Erythroblast (primary cell): ENCODE measurements at places on chromosomes 2 and 18.

GRCh38 chr2:8265476-8266226 lies 416.2 kb upstream of the ID2 start:
- DNase-seq, result no peak

DNA sequence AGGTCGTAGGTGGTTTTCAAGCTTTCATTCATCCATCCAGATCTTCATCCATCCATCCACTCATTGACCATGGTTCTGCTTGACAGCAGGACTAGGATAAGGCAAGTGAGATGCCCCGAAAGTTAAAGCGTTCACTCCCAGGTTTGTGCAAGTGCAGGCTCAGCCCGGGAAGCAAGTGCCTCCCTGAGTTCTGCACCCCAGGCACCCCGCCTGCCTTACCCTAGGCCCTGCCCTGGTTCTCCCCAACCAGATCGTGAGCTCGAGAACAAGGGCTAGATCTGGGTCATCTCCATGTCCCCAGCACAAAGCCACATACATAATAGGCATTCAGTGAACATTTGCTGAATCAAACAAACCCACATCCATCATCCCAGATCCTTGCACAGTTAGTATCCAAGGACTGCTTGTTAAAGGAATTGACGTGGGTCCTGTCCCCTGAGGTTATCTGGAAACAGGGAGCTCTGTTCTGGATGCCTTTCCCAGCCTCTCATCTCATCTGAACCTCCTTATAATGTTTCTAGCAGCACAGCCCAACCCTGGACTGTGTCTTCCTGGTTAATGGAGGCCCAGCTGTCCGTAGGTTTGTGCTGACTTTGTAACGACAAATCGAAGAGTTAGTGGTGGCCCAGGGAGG lies 116.1 kb upstream of the GPC1 start:
- no peak for DNase-seq

- DNase-seq, result peak; percentile 98
Measured at GRCh38 chr2:677056-677958, at the start of gene TMEM18. TMEM18 (minus strand) TSS chr2:677406; CDS start chr2:677345, 61 bp downstream.

DNA sequence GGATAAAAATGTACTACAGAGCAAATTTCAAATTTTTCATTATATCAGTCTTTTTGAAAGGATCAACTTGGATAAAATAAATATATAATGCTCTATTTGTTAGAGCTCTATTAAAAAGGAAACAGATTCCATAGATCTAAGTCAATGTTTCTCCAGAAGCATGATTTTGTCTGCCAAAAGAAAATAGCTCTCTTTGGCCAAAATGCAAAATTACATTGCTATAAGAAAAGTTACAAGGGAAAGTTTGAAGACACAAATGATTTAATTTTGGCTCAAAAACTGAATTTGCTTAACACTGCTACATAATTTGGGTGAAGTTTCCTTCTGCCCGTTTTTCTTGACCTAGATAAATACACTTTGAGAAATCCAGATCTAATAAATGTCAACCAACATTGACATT lies 15.7 kb downstream of the C2orf69 start:
- DNase-seq, result no peak

- no peak for DNase-seq
Measured at GRCh38 chr2:98592565-98592964, 15.7 kb downstream of the COA5 start.

DNA sequence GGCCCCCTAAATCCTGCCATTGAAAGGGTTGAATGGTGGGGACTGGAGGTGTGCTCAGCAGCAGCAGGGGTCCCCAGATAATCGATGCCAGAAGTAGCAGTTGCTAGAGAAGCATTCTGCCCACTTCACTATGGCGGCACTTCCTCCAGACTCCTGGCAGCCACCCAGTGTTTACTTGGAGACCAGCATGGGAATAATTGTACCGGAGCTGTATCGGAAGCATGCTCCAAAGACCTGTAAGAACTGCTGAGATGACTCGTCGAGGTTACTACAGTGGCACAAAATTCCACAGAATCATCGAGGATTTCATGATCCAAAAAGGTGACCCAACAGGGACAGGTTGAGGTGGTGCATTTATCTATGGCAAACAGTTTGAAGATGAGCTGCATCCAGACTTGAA lies 11.0 kb upstream of the GAREM2 start:
- DNase-seq, result no peak

GRCh38 chr2:65508225-65508624 lies 75.8 kb upstream of the SPRED2 start:
- no peak for DNase-seq

DNA sequence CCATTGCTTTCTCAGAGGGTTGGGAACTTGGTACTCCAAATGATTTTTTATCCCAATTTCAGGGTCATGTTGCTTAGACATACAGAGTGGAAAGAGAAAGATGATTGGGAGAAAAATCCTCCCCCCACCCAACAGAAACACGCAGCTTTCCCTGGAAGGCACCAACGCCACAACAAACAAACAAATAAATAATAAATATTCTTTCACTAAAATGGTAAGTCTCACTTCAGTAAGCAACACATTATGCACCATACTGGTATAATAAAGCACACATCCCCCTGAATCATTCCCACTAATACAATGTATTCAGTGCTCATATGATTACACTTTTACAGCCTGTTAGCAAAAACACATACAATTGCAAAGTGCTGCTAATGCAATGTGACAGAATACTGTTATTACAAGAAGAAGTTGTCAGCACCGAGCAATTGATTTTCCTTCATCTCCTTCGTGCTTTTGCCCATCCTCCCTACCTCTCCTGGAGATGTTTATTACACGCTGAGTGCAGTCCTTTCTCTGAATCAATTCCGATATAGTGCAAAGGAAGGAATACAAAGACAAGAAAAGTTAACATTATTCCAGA lies 359.9 kb downstream of the TXNL1 start:
- no peak for DNase-seq

GRCh38 chr2:227374158-227374557 lies 4.9 kb downstream of the TM4SF20 start:
- DNase-seq, result no peak

- DNase-seq, result peak; percentile 18
Measured at GRCh38 chr2:142130111-142131009, 456 bp downstream of the LRP1B start.

GRCh38 chr2:55903727-55904126 lies 19.9 kb downstream of the EFEMP1 start:
- DNase-seq, result no peak

DNA sequence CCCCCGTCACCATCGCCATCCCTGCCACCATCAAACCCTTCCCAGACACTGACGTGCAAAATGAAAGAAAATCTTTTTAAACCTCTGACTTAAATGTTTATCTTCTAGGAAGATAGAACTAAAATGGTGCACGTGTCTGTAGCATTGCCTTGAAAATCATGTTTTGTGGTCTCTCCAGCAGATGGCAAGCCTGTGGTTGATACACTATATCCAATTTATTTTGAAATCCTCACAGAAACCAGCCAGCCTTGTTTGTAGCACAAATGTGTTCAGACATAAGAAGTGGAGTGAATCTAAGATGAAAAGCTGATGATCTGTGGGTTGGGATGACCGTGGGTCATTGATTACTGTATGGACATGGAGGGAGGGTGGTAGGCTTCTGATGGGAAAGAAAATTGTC lies 436.2 kb upstream of the SMIM21 start:
- no peak for DNase-seq

DNA sequence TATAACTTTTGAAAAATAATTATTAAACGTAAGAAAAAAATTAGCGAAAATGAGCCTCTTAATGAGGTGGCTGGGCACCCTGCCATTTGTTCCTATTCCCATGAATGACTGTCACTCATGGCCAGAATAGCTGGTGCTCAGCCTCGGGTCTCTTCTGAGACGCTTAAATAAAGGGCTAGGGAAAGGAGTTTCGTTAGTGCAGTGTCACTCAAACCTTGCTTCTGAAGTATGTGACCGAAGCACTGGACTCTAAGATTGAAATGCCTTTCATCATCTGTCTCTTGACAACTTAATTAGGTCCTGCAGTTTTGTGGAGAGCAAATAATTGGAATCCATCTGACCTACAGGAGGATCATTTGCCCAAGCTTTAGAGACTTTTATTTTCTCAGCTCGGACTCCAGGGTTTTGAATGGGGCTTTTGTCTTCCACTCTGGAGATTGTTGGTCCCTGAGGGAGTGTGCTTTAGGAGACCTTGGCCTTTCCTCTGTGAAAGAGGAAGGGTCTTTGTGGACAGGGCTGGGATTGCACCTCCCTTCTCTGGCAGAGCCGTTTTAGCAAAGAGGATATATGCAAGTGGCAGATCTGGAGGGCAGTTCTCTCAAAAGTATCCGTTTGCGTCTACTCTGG lies 42.3 kb upstream of the FHOD3 start:
- no peak for DNase-seq

DNA sequence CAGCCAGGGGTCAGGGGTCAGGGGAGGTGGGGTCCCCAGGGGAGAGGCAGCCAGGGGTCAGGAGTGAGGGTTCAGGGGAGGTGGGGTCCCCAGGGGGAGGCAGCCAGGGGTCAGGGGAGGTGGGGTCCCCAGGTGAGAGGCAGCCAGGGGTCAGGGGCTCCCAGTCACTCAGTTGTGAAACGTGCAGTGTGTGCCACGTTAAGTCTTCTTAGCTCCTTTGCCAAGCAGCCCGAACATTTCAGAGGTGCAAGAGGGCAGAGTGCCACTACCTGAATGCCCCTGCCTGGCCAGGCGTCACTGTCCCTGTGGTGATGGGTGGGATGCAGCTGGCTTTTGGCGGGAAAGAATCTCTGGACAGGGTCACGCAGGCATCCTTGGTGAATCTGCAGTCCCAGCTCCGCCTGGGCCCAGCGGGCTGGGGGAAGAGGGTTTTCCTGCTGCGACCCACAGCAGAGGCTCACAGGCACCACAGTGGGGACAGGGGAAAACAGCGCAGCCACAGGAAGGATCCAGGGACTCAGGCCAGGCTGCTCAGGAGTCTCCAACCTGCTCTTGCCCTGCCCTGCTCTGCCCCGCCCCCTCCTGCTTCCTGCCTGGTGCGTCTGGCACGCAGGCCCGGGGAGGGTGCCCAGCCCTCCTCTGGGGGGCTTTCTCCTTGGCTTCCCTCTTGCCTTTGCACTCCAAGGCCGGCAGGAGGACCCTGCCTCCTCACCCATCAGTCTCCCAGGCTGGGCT lies 188.3 kb downstream of the TWIST2 start:
- no peak for DNase-seq

- no peak for DNase-seq
Measured at GRCh38 chr18:22558945-22559385, 141.2 kb upstream of the CTAGE1 start.
